ENCODE measurements at places on chromosomes 11 and 22.

GRCh38 chr11:48088682-48089050 lies 108.3 kb downstream of the PTPRJ start:
- DNase-seq = no peak

DNA sequence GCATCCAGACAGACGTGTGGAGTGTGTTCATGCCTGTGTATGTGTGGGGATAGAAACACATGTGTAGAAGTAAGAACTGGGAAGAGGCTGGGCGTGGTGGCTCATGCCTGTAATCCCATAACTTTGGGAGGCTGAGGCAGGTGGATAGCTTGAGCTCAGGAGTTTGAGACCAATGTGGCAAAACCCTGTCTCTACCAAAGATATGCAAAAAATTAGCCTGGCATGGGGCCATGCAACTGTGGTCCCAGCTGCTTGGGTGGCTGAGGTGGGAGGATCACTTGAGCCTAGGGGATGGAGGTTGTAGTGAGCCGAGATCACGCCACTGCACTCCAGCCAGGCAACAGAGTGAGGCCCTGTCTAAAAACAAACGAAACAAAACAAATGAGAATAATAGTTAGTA lies 1166.6 kb downstream of the TBC1D22A start:
- DNase-seq = no peak

- DNase-seq = no peak
Observed at GRCh38 chr11:80722629-80723028, 1281.8 kb upstream of the TENM4 start.

GRCh38 chr22:36197065-36197440 lies 4.6 kb downstream of the APOL4 start:
- DNase-seq = no peak

DNA sequence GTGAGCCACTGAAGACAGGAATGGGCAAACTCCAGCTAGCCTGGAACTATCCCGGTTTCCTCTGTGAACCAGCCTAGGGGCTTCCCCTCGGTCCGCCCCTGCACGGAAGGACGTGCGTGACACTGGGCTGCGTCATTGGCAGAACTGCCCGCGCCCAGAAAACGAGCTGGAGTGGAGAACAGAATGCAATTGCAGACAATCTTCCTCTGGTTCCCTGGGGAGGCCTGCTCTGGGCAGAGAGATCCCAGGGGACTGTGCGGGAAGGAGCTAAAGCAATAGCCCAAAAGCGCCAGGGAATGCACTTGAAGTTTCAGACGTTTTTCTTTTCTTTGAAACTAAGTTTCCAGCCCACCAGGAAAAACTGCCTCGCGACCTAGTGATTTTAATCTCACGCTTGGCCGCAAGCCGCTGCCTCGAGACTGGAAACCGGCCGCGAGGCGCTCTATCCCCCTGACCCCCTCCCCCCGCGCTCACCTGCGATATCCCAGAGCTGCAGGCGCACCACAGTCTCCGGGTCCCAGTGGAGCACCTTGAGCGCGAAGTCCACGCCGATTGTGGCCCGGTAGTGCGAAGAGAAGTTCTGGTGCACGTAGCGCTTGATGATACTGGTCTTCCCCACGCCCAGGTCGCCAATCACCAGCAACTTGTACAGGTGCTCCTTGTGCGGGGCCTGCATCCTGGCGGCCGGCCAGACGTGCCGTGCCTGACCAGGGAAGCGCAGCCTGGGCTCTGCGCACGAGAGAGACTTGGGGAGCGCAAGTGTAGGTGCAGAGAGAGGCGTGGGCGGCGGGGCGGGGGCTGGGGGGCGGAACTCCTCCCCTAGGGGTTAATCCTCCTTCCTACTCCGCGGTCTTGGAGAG lies at the start of gene RAB38:
RAB38 (minus strand) TSS at position 735 of the 860 bp plus-strand sequence; CDS start at position 676, 59 bp downstream.
- peak; percentile 8 for DNase-seq

DNA sequence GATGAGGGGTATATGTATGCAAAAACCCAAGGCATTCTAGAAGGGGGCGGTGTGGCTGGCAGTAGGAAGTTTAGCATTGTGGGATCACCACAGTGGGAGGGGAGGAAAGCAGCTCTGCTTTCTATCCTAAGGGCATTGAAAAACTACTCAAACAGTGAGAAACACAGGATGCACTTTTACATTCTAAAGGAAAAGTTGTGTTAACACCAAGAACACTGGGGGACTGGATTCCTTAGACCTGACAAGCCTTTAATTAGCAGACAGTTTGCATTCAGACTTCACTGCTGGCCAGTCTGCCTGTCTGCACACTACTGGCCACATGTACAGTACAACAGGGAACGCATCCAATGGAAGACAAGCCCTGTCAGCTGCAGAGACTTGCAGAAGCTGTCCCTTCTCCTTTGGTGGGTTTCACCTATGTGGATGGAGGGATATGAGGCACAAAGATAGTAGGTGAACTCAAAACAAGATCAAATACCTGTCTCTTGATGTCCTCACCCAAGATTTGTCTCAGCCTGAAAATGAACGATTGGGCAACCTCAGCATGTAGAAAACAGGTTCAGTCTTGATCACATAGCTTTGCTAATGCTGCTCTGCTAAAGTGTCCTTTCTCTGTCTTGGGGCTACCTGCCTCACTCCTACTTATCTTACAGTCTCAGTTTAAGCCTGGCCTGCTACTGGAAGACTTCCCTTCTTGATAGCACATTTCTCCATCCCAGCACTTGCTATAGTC lies 64.8 kb downstream of the TENM4 start:
- no peak for DNase-seq

DNA sequence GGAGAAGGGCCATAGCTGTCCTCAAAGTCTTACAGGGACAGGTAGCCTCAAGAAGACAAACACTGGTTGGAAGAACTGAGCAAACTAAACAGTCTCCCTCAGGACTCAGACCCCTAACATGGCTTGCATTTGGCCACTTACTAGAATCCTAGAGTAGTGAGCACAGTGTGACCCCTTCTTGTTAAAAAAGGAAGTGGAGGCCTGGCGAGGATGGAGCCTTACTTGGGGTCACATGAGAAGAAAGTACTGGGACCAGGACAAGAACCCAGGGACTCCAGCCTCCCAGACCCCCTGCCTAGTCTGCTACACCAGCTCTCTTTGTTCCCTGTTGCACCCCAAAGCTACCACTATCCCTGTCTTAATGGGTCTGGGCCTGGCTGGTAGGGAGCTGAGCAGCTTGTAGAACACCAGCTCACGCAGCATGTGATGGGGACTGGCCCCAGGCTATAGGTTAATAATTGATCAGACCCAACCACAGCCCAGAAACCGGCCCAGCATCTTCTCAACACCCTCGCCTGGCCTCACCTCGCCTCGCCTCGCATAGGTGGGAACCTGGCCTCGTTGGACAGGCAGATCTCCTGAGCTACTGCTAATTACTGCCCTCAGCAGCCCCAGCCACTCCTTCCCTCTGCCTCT lies 17.6 kb downstream of the DGAT2 start:
- no peak for DNase-seq

DNA sequence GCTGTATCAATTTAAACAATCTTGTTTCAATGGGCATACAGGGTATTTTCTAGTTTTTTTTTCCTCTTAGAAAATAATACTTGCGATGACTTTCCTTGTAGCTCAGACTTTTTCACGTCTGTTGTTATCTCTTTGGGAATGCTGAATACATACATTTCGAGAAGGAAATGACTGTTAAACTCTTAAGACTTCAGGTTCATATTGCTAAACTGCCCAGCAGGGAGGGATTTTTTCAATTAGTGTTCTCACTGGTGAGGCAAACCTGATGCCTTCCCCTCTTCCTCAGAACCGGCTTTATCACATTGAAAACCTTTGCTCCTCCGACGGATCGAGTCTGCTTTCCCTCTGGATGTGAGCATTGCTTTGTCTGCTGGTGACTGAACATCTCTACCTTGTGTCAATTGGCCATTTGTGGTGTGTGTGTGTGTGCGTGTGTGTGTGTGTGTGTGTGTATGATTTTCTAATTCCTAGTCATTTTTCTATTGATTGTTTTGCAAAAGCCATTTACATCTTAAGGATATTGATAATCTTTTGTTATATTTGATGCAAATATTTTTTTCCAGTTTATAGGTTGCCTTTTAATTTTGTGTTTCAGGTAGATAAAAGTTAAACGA lies 6.6 kb downstream of the NEAT1 start:
- DNase-seq = no peak

- no peak for DNase-seq
Observed at GRCh38 chr22:32475468-32476010, 928 bp downstream of the FBXO7 start.

- no peak for DNase-seq
Observed at GRCh38 chr11:15309296-15309695, 194.6 kb downstream of the INSC start.

- no peak for DNase-seq
Observed at GRCh38 chr11:119590651-119591351, 138.2 kb downstream of the NECTIN1 start.

- DNase-seq = no peak
Observed at GRCh38 chr11:1622086-1622485, at the start of gene KRTAP5-4. KRTAP5-4 (minus strand) TSS chr11:1622138; CDS start chr11:1622093, 45 bp downstream.

DNA sequence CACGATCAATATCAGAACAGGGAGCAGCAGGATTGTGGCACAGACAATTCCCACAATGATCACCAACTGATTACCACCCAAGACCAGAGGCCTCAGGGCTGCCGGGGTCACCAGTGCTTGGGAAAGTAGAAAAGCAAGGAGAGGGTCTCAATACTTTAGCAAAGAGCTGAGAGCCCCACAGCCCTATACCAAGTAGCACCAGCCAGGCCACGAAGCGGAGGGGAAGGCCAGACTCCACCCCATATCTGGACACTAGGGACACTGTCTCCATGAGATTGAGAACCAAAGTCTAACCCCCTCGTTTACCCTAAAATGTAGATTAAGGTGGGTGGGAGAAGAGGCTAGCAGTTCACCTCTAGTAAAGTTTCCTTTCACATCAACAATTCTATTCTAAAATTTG lies 24.1 kb upstream of the SCN2B start:
- no peak for DNase-seq

- DNase-seq = no peak
Observed at GRCh38 chr11:14320020-14320419, 39.0 kb downstream of the RRAS2 start.
